ENCODE measurements at places on chromosomes 7 and 10.

DNA sequence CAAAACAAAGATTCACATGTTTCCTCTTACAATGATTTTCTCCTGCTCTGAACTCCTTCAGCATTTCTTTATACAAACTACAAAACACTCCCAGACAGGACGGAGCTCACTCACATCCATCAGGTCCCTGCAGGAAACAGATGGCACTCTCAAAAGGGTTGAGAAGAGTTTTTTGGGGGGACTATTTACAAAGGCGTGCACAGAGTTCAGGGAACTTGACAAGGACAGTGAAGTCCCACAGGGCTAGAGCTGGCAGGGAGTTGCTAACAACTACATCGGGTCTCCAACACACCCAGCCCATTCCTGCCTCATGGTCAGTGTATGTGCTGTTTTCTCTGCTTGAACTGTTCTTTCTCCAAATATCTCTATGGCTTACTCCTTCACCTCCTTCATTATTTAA, 24.7 kb upstream of the YAE1 start:
- DNase-seq, result no peak

- no peak for DNase-seq
Observed at GRCh38 chr10:13309792-13310191, 9.9 kb upstream of the PHYH start.

GRCh38 chr10:122702275-122702674, 2.6 kb upstream of the C10orf120 start:
- DNase-seq, result no peak

GRCh38 chr10:1677307-1677939, 59.9 kb downstream of the ADARB2 start:
- DNase-seq, result no peak

DNA sequence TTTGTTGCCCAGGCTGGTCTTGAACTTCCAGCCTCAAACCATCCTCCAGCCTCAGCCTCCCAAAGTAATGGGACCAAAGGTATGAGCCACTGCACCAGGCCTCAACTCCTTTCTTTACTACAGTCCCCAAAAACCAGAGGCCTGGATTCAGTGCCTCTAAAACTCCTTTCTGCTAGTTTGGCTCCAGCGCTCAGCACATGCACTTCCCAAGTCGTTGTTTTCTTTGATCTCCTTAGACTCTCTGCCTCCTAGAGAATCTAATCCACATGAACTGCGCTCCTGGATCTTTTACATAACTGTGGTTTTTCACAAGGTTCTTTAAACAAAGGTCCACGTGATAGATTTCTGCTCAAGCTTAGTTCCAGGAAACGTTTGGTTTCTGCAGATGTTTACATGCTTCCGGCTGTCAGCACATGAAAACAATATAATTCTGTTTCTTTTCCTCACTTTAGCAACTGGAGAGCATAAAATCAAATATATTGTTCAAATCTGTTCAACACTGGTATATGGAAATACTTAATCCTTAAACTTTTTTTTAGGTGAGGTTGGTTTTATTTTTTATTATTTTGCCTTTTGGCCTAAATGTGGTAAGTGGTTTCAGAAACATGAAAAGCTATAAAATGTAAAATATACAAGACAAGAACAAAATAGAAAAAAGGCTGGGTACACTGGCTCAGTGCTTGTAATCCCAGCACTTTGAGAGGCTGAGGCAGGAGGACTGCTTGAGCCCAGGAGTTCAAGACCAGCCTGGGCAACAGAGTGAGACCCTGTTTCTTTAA, 270.5 kb upstream of the MKLN1 start:
- no peak for DNase-seq

DNA sequence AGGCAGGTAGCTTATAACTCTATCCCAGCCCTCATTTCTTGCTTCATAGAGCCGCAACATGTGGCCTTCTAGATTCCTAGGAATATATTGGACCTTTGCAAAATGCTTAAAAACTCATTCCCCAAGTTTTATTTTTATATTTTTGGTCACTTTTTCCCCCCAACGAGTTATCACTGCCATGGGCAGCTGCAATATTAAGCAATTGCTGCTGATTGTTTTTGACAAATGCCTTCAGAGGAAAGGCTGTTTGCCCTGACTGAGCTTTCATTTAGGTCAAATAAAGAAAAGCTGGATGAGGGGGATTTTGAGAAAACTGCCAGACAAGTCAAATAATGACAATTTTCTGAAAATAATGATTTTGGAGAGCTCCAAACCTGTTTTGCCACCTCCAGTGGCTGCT, 976.9 kb upstream of the MBL2 start:
- DNase-seq, result no peak

GRCh38 chr10:59748834-59749233, 4.4 kb downstream of the MRLN start:
- no peak for DNase-seq

DNA sequence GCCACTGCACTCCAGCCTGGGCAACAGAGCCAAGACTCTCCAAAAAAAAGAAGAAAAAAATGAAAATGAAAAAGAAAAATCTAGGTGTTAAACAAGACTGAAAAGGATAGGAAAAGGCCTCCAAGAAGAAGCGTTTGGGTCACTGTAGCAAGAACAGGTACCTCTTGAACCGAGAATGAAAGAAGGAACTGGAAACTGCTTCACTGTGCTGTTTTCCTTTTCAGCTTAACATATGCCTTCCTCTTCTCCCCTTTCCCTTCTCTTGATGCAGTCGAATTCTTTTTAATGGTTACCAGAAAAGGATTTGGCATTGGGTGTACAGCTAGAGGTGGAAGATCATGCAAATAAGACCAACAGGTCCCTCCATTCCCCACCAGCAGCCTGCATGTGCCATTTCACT, 28.1 kb downstream of the LRRC4 start:
- DNase-seq, result no peak

DNA sequence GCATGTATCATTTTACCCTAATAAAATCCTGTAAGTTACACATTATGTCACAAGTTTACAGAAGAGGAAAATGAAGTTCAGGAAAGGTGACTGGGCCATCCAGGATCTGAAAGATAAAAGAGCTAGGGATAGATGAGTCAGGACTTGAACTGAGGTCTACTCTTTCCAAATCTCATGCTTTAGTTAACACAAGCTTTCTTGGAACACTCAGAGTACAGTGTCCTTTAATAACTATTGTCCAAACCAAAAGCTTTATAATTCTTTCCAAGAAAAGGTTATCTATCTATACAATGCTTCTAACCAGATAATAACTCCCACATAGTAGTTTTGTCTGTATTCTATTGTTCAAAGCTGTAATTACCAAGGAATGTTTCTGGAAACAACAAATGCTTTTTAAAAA, 164.6 kb downstream of the LRRN3 start:
- DNase-seq, result no peak

GRCh38 chr10:114271779-114272167, 32.7 kb downstream of the VWA2 start:
- no peak for DNase-seq

DNA sequence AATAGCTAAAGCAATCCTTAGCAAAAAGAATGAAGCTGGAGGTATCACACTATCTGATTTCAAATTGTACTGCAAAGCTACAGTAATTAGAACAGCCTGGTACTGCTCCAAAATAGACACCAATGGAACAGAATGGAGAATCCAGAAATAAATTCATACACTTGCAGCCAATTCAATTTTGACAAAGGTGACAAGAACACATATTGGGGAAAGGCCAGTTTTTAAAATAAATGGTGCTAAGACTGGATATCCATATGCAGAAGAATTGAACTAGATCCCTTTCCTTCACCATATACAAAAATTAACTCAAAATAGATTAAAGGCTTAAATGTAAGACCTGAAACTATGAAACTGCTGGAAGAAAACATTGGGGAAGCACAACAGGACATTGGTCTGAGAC, 748.5 kb downstream of the DNAJB9 start:
- DNase-seq, result no peak

DNA sequence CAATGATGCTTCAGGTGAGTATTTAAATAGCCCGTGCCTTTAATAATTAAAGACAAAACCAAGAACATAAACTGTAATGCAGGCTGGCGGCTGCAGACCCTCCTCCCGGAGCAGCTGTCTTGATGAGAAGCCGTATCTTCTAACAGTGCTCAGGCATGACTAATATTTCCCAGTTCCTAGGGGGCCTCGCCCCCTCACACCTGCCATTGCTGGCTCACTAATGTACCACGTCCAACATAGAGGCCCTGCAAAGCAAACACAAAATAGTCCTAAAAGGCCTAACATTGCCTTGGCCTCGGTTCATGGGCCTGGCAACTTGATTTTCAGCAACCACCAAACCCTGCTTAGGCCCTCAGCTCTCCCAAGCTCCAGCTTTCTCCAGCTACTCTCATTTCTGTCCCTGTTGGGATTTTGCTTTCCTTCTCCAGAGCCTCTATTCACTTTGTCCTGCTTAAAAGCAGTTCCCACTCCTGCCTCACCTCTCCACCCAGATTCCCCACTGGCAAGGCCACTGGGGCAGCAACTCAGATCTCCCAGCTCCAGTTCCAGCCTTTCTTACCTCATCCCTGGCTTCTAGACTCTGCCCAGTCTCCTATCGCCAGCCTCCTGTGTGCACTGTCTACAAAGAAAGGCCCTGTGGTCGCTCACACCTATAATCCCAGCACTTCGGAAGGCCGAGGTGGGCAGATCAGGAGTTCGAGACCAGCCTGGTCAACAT, 16.2 kb downstream of the SORBS1 start:
- DNase-seq, result no peak

GRCh38 chr10:124280916-124281315, 137.8 kb downstream of the OAT start:
- no peak for DNase-seq

DNA sequence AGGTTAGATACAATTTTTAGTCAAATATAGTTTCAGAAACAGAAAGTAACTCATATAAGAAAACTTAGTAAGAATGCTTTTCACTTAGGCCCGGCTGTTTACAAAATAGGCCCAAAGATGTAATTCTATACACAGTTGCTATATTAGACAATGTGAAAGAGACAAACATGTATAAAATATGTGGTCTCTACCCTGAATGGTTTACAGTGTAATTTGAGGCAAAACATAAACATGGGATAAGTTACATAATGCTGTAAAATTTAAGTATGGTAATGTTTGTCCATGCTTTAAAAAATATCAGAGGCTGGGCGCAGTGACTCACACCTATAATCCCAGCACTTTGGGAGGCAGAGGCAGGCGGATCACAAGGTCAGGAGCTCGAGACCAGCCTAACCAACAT, 18.7 kb downstream of the KRIT1 start:
- no peak for DNase-seq

DNA sequence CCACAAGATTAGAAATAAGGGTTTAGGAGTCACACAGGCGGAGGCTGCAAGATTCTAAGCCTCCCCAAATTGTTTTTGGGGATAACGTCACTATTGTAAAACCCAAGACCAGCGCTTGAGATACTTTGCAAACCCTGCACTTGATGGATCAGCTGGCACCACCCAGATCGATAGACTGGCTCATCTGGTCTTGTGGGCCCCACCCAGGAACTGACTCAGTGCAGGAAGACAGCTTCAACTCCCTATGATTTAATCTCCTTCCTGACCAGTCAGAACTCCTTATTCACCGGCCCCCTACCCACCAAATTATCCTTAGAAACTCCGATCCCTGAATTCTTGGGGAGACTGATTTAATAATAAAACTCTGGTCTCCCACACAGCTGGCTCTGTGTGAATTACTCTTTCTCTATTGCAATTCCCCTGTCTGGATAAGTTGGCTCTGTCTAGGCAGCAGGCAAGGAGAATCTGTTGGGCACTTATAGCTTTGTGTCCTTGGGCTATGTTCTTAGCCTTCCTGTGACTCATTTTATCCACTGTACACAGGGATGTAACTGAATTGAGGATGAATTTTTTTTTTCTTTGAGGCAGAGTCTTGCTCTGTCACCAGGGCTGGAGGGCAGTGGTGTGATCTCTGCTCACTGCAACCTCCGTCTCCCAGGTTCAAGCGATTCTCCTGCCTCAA, 64.4 kb upstream of the CARD11 start:
- DNase-seq, result no peak

DNA sequence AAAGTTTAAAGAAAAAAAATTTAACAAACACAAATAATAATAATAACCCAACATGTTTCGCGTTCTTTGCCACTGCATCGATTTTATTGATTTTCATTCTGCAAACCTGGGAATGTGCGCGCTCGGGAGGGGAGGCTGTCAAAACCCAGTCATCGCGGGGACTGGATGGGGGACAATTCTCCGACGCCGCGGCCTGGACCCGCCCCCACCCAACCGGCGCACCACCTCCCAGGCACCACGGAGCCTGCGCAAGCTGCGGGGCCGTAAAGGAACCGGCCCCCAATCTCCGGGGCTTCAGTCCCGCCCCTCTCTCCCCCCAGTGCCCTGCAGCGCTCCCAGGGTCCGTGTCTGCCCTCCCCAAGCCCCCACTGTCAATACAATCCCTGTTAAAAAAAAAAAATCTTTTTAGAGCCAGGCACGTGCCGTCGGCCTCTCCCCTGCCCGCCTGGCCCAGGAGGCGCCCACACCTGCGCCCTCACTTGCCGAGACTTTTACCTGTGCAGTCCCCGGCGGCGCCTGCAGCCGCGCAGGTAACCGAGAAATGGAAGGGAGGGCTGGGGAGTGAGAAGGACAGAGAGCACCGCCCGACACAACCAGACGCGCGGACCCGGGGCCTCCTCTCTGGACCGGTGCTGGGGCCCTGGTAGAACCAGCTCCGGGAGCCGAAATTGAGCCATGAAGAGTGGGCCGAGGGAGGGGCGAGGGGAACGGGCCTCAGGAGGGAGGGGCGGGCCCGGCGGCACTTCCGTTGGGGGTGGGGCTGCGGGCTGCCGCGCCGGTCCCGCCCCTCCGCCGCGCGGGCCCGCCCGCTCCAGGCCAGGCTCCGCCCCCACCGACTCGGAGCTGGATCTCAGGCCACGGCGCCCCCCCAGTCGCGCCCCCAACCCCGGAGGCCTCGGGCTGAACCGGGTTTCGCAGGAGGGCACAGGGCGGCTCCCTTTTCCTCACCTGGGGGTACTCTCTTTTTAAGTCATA, 7.6 kb upstream of the ZNF503 start:
- DNase-seq, result no peak

- DNase-seq, result no peak
Observed at GRCh38 chr10:43123361-43124093, 14.7 kb upstream of the CSGALNACT2 start.

- DNase-seq, result no peak
Observed at GRCh38 chr7:118214833-118215182, 9.7 kb upstream of the ANKRD7 start.

DNA sequence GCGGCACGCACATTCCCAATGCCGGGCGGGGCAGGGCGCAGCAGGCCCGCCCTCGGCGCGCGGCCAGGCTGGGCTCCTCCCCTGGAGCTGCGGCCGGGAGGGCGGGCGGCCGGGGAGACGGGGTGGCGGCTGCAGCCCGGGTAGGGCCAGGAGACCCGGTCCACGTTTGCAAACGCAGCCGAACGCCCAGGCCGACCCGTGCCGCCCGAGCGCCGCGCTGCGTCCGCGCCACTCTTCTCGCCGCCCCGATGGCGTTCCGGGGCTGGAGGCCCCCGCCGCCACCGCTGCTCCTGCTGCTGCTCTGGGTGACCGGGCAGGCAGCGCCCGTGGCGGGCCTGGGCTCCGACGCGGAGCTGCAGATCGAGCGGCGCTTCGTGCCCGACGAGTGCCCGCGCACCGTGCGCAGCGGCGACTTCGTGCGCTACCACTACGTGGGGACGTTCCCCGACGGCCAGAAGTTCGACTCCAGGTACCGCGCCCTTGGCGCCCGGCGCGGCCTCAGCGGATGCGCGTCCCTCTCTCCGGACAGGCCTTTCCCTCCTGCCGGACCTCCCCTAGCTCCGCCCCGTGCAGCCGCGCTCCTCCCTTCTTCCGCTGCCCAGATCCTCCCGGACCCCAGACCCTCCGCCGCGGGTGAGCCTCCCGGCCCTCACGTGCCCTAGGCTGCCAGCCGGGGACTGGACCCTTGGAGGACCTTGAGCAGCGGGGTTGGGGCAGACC, at the start of gene FKBP9:
FKBP9 (plus strand) TSS at position 115 of the 720 bp plus-strand sequence; CDS start at position 249, 134 bp downstream.
- no peak for DNase-seq

All from cerebellar nuclear complex (tissue), 1 donor.